ENCODE measurements at places on chromosomes 2 and 18.

- peak; percentile 84 for DNase-seq
These were observed at the start of gene ANTXR1 for GRCh38 chr2:69013142-69013839. ANTXR1 (plus strand) TSS chr2:69013179; CDS start chr2:69013500, 321 bp downstream.

DNA sequence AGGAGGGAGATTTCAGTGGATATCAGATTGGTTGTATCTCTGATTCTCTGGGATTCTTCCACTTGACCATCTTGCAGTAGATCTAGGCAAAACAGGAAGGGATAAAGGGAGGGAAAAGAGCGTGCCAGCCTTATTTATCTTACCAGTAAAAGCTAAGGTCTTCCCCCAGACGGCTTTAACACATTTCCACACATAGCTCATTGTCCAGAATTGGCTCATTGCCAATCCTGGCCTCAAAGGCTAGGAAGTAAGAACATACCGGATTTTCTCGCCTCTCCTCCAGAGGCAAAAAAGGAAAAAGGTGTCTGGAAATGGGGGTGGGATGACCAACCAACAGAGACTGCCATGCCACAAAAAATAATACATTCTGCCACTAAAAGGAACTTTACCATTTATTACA lies 411.6 kb upstream of the NRP2 start:
- DNase-seq: no peak

- no peak for DNase-seq
These were observed 224.5 kb downstream of the UXS1 start for GRCh38 chr2:105969552-105969951.

DNA sequence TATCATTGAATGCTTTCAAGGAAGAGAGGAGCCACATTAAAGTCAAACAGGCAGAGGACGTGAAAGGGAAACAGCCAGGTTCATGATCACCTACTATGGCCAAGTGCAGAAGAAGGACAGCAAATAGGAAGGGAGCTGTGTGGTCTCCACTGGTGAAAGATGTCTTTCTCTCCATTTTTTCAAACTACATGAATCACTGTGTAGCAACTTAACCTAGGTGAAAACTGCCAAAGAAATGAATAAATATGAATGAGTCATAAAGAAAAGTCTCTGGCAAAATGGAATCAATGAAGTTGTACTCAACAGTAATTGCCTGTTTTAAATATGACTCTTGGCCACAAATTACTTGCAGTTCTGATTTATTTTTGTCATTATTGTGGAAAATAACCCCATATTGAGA lies 452.6 kb upstream of the PKDCC start:
- DNase-seq: peak; percentile 52

DNA sequence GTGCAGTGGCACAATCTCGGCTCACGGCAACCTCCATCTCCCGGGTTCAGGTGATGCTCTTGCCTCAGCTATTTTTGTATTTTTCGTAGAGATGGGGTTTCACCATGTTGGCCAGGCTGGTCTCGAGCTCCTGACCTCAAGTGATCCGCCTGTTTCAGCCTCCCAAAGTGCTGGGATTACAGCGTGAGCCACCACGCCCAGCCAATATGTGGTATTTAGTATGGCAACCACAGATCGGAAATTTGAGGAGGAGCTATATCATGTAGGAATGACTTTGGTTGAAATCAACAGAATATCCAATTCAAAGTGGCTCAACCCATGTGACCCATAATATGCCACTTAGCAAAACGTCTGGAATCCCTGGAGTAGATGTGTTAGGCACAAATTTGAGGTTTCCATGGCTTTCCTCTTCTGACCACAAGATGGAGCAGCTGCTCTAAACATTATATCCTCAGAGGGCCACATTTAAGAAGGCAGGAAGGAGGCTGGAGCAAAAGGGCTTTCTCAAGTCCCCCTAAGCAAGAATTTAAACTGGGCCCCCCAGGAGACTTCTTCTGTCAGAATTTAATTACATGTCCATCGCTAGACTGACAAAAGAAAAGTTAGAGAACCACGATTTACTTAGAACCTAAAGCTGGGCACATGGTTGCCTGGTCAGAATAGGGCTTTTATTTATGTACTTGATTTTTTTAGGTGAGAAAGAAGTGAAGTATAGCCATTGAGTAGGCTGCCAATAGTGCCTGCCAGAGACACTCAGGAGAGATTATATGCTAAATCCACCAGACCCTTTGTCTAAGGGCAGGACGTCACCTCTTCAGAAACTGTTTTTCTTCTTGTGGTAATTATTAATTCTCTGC lies 49.6 kb upstream of the ITSN2 start:
- peak; percentile 73 for DNase-seq

DNA sequence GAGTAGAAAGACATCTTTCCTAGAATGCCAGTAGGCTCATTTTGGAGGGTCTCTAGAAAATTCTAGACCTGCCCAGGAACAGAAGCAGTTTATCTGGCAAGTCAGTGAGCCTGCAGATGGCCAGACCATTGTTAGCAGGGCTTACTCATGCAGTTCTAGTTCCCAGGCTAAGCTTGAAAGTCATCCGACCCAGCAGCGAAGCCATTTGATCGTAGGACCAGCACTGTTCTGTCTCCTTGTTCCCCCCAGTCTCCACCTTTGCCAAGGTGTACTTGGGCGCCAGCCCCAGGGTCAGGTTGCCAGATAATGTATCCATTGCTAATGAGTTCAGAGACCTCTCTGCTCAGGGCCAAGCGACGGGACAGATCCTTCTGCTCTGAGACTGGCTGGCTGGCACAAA lies 70.1 kb downstream of the EPAS1 start:
- DNase-seq: no peak

DNA sequence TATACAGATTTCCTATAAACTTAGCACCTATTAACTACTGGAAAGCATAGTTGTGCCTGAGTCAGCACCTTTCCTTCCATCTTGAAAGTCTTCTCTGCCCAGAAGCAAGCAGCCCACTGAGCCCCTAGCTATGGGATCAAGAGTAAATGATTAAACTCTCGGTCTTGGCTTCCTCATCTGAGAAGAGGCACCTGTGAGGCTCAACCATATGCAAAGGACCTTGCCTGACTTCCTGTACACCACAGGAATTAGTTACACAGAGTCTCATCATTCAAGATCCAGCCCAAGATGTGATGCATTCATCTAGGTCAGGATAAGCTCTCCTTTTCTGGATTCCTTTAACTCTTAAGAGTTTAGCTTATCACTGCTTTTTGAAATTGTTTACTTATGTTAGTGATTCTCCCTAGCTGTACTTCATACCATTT lies 96.0 kb downstream of the CDH2 start:
- no peak for DNase-seq

DNA sequence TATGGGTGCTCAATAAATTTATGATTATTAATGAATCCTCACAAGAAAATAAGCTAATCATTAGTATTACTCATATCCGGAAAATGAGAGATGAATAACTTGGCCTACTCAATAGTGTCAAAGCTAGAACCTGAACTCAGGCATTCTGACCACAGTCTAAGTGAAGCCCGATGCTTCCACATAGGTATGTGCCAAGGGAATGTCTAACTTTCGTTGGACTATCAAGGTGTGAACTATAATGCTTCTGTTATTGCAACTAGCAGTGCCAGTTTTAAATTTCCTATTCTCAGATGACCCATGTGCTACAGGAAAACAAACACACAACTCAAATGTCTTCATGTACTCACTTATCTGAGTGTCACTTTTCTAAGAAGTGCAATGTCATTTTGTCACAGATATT lies 1.8 kb downstream of the BARD1 start:
- no peak for DNase-seq

DNA sequence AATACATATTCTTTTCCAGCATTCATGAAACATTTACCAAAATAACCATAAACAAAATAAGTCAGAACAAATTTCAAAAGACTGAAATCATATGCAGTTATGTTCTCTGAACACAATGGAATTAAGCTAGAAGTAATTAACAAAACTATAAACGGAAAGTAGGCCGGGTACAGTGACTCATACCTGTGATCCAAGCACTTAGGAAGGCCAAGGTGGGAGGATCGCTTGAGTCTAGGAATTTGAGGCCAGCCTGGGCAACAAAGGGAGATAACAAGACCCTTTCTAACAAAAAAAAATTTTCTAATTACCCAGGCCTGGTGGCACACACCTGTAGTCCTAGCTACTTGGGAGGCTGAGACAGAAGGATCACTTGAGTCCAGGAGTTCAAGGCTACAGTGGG lies 14.9 kb downstream of the ATAD2B start:
- no peak for DNase-seq

DNA sequence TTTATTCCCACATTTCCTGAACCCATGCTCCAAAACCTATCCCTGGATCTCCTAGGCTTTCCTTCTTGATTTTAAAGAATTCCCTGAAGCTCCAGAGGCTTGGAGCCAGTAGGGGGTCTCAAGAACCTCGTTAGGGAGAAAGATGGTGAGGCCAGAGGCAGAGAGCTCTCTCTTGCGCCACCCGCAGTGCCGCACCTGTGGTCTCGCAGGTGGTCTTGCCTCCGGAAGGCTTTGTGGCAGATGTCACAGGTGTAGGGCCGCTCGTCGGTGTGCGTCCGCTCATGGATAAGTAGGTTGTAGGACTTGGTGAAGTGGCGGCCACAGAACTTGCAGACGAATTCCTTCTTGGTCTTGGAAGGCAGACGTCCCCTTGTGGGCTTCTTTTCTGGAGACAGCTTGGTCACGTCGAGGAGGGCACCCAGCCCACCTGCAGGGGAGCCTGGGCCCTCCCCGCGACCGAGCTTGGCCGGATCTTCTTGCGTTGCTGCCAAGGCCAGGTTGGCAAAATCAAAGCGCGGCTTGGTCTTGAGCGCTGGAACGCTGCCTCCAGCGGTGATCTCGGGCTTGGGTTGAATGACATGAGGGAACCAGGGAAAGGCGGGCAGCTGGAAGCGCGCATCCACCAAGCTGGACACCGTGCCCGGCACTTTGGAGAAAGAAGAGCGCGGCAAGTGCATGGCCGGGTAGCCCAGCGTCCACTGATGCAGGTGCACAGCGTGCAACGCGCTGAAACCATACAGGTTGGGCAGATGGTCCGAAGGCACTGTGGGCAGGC lies 5.3 kb downstream of the OSR1 start:
- no peak for DNase-seq

GRCh38 chr2:63553049-63553448 lies 35.2 kb downstream of the WDPCP start:
- DNase-seq: peak; percentile 38

DNA sequence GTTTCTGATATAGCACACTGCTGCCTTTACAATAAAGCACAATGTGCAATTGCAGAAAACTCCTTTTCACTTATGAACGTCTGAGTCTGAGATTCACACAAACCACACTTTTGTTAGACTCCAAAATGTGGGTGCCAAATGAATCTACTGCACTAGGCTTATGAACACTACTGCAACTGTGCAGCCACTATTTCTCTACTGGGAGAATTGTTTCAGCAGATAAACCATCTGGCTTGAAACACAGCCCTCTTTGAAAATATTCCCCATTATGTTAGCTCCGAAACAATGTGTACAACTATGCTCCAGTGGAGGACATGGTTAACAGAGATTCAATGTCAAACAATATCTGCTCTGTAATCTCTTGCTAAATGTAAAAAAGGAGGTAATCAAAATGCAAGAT lies 188.7 kb upstream of the ZEB2 start:
- no peak for DNase-seq

DNA sequence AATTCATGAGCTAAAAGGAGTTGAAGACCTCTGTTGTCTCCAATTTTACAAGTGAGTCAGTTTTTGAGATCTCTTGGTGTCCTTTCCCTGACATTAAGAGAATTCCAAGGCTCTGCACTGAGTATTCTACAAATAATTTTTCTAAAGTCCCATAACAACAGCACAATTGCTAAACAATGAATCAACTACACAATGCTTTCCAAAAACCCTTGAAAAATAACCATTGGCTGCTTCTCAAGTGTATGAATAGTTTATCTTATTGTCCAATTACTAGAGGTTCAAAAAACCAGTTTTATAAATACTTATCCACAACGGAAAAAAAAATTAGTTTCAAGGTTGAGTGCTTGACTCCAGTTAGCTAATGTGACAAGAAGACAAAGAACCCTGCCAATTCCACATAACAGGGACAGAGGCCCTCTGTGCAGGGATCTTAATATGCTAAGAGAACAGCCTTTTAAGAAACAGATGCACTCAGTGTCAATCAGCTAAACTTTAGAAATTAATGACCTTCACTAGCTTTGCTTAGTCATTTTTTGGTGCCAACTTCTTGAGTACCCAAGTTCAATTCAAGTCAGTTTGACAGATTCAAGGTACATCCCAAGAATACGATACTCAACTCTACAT lies 266.6 kb upstream of the CYP26B1 start:
- DNase-seq: no peak

DNA sequence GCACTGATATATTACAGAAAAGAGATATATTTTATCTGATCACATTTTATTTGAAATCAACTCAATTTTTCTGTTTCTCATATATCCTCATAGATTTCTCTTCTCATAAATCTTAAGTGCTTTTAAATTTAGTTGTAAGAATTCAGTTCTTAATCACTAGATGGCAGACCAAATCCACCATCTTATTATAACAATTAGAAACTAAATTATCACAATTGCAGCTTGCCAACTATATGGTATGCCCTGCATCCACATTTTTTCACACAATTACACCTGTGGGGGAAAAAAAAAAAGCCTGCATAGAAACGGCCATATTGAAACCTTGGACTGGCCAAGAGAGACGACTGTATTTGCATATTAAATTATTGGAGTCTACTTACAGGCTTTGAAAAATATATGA lies 64.4 kb downstream of the COL5A2 start:
- peak; percentile 42 for DNase-seq

DNA sequence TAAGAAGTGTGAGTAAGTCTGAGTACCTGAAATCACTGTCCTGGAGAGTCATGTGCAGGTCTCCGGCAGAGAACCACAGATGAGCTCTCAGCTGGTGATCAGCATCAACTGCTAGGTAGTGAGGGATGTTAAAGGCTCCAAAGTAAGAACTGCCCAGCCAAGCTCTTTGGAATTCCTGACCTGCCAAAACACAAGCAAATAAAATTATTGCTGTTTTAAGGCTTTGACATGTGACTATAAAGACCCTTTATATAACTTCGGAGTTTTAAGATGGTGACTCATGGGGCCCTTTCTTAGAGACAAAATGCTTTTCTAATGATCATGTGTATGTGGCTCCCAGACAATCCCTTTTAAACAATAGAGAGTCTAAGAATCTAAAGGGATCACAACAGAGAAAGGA lies 855.7 kb downstream of the TRIB2 start:
- no peak for DNase-seq

- DNase-seq: peak; percentile 24
These were observed 609.5 kb downstream of the EPHA4 start for GRCh38 chr2:220962556-220962955.

DNA sequence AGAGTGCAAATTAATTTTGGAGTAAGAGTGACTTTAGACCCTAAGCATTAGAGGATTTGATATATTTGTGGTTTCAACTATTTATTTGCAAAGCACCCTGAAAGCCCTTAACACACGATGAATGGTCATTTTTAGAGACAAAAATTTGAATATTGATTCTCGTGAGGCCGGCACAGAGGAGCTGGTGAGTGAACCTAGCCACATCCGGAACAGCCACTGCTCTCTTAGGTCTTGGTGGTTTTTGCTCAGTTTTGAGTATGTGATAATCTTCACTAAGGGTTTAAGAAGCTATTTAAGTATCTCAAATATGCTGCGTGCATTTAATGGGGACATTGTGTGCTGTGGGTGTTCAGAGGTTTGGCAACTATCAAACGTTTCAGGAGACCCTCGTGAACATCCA lies 204.8 kb downstream of the TSN start:
- no peak for DNase-seq

All from fibroblast of skin of scalp (primary cell).